ENCODE measurements at places on chromosomes 7 and 10.

DNA sequence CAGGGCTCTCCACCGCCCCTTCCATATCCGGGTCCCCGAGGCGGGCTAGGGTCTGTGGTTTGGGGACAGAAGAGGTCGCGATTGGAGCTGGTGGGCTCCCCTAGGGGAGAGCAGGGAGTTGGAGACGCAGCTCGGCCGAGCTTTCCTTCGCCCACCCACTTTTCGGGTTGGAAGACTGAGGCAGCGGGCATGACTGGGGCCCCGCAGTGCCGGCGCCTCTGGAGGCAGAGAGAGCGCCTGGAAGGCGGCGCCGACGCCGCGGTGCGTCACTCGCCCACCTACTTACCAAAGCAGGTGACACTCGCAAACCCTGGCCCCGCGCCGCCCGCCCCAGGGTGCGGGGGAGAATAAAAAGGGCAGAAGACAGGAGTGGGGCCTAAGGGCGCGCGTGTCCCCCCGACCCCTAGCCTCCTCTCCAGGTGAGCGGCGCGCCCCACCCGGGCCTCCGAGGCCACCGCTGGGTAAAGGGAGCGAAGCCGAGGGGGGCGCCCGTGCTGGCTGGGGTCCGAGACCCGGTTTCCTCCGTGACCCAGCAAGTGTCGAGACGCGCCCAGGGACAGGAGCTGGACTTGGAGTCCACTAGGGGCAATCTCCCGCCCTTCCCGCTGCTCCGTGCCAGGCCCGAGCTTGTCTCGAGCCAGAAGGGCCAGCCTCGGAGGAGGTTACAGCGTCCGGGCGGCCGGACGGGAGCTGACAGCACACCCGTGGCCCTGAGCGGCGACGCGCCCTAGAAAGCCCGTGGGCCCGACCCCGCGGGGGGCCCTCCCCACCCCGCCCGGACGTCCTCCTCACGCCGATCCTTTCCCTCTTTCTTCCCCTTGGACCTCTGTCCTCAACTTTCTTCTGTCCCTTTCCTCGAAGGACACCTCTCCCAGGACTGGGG lies 34.4 kb upstream of the GRID1 start:
- DNase-seq, result no peak

DNA sequence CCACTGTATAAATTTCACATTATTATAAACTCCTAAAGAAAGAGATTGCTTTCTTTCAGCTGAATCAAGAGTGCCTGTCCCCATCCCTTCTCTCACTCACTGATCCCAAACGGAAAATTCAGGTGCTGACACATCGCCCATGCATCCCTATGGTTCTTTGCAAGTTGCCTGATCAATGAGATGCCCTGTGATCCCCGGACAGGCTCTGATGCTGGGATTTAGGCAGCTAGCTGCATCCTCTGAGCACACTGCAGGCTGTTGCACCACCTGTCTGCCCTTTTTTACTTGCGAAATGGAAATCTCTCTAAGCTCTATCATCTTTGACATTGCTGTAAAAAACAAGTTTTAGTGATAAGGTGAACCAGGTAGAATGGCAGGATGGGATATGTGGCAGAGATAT lies 456.5 kb downstream of the GATA3 start:
- no peak for DNase-seq

DNA sequence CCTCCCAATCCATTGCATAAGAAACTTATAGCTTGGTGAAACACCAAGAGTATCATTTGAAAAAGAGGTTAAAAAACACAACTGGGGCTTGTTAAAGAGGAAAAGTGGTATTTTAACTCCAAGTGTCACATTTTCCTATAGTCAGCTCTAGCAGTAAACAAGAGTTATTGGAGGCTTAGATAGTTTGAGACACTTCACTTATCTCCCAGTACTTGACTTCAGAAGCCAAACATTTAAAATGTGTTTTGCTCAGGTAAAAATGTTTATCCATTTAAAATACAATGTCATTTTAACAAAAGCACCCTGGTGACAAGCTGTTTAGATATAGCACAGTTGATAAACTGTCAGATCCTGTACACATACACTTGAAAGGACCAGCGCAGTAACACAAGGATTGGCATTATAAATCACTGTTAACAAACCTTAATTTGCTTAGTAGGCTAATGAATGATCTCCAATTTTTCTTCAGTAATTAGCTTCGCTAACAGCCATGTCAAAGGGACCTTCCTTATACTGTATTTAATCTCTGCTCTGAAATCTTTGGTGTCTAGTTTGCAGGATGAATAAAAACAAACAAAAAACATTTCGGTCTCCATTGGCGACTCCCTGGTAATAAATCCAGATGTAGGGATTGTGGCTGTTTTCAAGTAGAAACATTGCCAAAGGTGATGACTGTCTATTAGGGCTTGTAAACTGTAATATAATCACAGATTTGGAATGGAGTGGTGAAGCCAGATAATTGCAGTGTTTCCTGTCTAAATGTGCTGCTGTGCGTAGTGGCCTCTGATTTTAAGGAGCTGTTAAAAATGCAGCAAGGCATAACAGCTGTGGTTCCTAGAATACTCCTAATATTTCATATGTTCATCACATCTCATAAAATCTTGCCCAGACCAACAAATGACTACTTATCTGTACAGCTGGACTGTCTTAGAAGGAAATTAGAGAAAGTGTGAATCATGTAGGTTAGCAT lies 545.1 kb downstream of the AUTS2 start:
- no peak for DNase-seq

GRCh38 chr10:126240483-126240882 lies 147.8 kb downstream of the ADAM12 start:
- no peak for DNase-seq

DNA sequence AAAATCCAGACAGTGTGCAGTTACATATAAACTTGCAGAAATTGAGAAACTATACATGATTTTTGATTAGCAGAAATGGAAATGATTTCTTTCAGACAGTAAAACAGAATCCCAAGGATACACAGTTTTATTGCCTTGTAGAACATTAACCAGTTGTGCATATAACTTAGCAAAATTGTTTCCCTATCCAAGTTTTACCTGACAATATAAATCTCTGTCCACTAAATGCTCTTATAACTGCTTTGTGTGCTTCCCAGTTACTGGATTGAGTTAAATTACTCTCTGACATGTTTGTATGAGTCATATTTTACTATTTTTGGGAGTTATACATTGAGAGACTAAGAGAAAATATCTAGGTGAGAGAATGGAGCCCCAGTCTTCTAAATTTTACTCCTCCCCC lies 563.4 kb downstream of the SH2D4B start:
- no peak for DNase-seq

- no peak for DNase-seq
Observed at GRCh38 chr7:98724591-98724990, 107.5 kb downstream of the NPTX2 start.

DNA sequence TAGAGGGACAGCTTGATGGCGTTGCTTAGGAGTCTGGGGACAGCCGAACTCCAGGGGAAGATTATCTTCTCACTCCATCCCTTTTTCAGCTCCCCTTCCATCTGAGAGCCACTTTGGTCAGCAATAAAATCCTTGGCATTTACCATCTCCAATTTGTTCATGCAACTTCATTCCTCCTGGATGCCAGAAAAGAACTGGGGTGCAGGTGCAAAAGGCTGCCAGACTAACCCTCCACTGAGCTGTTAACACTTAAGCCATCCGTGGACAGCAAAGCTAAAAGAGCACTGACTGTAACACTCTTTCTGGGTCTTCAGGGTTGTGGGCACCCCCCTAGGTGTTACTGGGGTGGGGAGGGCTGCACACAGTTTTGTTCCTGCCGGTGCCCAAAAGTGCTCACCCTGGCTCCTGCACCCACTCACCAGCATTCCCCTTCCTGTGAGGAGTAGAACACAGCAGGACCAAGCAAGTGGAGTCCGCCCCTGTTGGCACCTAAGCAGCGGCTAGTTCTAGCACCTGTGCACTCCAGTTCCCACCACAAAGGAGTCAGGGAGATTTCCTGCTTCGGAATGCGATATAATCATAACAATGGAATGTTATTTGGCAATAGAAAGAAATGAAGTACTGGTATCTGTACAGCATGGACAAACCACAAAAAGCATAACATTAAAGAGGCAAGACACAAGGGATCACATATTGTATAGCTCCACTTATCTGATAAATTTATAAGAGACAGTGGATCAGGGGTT lies 95.1 kb downstream of the NPY start:
- no peak for DNase-seq

DNA sequence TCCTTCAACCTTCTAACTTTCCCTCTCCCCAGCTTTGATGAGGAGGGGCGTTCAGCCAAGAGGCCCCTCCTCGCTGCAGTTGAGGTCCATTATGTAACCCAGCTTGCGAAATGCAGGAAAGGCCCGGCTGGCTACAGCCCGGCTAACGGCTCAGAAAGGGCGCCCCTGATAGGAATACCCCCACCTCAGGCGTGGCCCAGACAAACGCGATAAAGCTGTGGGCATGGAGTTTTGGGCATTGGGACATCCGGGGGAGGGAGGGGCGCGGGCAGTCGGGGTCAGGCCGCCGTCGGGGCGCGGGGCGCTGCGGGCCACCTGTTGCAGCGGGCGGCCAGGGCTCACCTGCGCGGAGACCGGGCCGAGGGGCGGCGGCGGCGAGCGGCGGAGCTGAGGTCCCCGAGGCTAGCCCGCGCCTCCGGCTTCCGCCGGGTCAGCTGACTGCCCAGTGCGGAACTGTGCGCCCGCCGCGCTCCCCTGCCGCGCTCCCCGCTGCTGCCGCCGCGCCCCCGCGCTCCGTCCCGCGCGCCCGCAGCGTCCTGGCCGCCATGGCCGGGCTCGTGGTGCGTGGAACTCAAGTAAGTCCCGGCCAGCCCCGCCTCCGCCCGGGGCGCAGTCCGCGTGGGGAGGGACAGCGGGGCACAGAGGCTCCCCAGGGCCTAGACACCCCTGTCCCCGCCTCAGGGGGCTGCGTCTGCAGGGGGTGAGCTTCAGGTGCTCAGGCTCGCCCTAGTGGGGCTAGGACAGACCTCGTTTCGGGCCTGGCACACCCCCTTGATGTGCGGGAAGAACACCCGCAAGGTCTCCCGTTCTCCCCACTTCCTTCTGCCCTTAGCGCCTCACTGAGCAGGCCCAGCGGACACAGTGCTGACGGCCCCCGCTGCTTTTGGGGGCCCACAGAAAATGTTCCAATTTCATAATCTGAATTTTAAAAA lies at the start of gene LRMDA:
TSS of gene LRMDA (plus strand) at position 445 of the 932 bp plus-strand sequence.
- DNase-seq, result no peak

DNA sequence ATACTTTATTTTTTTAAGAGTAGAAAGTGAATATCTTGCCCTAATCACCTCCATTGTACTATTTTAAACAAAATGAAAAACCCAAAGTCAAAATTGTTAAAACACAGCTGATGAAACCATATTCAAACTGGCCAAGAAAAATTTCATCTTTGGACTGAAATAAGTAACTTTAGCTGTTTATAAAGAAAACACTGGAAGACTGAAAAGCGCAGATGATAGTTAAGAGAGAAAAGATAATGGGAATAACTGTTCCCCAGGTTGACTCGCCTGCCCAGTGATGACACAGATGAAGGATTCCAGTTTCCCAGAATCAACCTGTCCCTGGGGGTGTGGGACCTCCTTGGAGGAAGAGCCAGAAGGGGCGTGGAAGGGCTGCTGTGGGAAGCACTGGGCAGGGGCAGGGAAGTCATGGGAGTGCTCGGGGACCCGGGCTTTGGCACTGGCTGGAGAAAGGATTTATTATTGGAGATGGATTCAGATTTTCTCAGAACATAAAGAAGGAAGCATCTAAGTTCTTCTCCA lies 43.1 kb downstream of the DENND2A start:
- DNase-seq, result no peak

- no peak for DNase-seq
Observed at GRCh38 chr10:126072622-126073021, 176.3 kb downstream of the FANK1 start.

DNA sequence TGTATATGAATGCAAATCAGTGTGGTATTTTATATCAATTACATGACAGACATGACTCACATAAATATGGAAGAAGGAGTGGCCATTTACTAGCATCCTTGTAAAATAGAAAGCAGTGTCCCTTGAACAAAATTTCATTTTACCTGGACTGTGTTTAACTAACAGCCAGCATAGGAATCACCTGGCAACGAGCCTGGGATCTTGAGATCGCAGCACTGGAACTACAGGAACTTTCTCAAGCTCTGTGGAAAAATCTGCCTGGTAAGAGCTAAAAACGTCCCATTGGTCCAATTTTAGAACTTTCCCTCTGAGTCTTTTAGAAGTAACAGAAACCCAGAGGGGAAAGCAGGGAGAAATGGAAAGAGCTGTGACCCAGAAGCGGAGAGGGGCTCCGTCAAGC lies 68.9 kb upstream of the AMPH start:
- DNase-seq, result no peak
